Pons (tissue), 1 donor: ENCODE measurements at places on chromosomes 7 and 10.

- DNase-seq = no peak
Measured at GRCh38 chr7:7789551-7789988, 71.2 kb upstream of the RPA3 start.

DNA sequence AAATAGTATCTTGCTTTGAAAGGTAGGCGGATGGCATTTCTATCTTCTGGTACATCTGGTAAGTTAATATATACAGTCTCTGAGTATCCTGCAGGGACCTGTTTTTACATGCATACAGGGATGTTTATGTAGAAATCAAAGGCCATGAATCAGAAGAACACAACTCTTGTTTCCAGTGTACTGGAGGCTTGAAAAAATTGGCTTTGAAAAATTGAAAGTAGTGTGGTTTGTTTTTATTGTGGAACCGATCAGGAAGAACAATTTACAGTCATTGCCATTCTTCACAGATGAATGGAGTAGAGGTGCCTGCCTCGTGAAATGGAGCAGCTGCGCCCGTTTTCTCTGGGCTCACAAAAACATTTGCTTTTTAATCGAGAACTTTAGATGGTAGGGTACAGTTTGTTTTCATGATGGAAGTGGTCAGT lies 54.0 kb upstream of the RPA3 start:
- peak; percentile 45 for DNase-seq

DNA sequence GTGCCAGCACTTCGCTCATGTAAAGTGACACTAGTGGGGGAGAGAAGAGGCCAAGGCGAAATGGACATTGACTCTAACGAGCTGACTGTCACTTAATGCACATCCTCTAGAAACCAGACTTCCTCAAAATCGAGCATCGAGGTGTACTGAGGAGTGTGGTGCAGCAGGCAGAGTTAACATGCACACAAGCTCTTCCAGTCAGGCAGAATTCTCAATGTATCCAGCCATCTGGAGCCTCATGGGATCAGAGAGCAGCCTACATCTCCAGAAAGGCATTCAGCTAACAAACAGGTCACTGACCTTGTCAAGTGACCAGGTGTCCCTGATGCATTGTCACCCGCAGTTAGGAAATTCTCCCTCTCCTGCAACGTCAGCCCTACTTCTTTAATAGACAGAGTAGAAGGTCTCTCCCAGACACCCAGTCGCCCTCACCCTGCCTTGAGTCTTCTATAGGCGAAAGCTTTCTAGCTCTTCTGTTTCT lies 259.8 kb upstream of the AOAH start:
- no peak for DNase-seq

GRCh38 chr7:108402865-108403264 lies 53.4 kb downstream of the NRCAM start:
- DNase-seq = no peak

GRCh38 chr7:91835826-91836368 lies 44.6 kb downstream of the MTERF1 start:
- DNase-seq = no peak

- DNase-seq = no peak
Measured at GRCh38 chr10:62233356-62234076, 35.1 kb downstream of the RTKN2 start.

DNA sequence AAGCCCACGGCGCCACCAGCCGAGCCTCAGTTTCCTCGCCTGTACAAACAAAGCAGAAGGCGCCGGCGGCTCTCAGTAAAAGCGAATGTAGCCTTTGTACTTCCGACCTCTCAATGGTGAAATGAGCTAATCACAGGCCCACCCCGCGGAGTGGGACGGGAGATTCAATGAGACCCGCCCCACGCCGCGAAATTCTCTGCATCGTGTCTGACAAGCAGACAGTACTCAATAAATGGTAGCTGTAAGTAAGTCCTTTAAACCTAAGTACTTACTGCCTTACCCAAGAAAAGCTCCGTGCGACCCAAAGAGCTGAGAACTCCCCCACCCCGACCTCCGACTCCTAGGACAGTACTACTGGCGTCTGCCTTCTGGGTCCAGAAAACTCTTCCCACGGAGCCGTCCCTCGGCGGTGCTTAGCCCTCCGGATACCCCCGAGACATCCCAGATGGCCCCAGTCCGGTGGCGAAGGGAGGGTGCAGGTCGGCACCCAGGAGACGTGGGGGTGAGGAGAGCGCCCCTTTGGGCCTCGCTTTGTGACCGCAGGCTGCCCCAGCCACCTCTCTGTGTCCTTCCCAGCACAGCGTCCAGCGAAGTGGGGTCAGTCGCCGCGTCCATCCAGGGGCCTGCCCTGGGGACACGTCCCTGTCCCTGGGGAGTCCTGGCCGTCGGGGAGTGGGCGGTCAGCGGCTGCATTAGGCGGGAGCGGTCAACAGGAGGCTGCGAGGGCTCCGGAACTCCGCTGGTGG lies 972 bp upstream of the CXCL12 start:
- DNase-seq = no peak

DNA sequence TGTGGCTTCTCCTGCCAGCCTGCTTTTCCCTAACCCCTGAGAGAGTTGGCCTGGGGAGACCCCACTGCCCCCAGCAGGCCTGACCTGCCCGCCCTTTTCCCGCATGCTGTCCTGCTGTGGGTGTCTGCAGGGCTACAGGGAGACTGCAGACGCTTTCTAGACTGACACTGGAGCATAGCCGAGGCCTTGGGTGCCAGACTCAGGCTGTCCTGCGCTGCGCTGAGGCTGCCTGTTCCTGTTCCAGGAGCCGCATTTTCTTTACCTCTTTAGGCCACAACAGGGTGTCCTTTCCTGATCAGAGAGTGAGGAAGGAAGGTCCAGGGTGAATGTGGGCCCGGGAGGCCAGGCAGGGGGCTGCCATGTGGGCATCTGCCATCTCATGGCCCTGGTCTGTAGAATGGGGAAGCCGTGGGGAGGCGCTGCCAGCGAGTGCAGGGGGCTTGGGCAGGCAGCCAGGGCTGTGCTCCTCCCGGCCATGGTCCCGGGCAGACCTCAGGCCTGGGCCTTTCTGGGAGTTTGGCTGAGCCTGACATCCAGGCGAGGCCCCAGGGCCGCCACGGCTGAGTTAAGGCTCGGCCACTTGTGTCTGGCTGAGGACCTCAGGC lies 3.6 kb downstream of the PWWP2B start:
- no peak for DNase-seq

GRCh38 chr10:43121444-43121843 lies 16.8 kb upstream of the CSGALNACT2 start:
- DNase-seq = no peak

DNA sequence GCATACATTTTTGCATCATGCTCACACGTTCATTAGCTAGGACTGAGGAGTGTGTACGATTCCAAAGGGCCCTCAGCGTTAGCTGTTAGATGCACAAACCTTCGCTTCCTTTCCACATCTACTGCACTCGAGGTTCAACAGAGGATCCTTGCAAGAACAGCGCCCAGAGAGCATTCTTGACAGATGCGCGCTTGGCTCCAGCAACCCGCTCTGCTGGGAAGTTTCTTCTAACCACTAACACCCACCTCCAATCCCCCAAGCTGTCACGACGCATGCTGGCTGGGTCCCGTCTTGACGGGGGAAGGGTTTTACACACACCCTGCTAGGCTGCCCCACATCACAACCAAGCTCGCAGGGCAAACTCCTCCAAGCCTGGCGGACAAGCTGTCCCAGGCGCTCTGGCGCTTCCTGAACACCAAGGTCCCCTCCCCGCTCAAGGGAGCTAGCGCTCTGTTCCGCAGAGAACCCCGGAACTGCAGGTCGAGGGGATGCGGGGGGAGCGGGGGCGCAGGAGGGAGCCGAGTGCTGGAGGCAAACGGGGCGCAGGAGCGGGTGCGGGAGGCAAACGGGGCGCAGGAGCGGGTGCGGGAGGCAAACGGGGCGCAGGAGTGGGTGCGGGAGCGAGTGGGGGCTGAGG lies 653 bp upstream of the ADRB1 start:
- peak; percentile 53 for DNase-seq

DNA sequence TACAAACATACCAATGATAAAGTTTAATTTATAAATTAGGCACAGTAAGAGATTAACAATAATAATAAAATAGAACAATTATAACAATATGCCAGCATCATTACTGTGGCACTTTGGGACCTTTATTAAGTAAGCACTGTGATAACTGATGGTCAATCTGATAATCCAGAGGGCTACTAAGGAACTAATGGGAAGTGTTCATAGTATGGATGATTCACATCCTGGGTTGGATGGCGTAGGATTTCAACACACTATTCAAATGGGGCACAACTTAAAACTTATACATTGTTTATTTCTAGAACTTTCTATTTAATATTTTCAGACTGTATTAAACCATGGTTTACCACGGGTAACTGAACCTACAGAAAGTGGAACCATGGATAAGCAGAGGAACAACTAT lies 90.8 kb downstream of the KIF20B start:
- no peak for DNase-seq

DNA sequence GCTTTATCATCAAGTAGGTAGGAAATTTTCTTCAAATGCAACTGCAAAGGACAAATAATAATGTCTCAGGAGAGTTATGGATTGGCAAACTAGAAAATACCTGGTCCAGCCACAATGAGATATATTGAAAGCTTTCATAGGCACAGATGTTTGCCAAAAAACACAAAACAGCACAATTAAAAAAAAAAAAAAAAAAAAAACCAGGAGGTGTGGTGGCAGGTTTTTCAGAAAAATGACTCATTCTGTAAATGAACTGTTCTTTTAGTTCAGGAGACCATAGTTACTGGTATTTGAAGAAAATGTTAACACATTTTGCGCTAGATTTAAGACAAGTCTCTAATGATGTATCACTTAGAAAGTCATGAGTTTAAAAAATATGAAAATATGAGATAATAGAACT lies 55.0 kb upstream of the JCAD start:
- DNase-seq = no peak

DNA sequence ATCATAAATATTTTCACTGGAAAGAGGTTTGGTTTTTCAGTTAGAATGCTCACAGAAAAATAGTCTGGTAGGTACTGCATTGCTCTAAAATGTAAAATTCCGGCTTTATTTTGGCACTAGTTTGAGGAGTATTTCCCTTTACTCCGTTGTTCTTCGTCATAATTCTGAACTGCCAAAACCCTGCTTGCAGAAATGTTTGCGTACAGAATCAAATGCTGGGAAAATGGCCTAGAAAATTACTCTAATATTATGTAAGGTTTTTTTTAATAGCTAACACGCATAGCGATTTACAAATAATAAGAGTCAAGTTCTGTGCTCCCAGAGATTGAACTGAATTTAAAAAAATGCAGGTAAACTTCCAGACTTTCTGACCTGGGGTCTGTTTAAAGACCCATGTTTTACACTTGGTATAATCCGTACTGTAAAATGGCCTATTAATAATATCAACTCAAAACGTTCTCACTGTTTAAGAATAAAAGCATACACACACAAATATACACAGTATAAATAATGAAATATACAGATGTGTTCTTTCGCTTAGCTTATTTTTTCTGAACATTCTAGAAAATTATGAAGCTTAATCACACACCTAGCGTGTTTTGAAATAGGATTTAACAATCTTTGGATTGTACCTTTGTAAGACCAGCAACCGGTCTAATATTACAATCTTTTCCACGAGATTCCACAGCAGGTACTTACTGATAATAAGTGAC lies 23.5 kb upstream of the ANLN start:
- no peak for DNase-seq

DNA sequence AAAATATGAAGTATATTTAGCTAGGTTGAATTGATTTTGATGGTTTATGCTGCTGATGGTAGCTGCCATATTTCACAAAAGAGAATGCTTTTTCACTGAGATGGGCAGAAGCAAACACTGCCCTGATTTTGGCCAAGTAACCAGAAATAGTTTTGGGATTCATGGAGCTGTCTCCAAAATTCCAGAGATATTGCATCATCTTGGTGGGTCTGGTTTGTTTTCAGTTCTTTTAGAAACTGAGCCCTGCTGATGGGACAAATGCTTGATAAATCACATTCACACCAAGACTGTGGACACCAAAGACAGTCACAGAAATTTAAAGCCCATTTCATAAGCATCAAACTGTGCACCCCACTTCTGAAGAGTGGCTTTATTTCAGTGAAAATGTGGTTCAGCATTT lies 140.5 kb downstream of the BICC1 start:
- DNase-seq = no peak

DNA sequence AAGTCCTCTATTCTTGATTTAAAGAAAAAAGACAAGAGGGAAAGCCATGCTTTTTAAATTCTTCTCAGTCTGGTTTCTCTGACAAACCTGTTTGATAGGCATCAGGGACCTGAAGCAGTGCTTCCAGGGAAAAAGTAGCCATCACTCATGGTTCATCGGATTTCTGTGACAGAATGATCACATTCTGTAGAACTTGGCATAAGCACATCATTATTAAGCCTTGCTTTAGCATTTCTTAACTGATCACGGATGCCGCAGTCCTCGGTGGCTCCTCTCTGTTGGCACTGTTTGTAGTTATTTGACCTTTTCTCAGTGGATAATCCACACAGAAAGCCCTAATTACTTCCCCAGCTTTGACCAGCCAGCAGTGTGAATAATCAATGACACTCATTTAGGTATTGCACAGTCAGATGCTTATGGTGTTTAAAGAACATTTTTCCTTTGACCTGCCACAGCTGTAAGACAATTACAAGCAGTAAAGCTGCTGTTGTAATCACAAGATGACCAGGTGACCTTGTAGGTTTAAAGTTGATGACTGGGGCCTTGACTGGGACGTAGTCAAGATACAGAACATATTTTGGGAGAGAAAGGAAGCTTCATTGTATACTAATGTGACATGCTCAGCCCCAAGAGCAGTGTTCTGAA lies 64.4 kb upstream of the SKAP2 start:
- DNase-seq = no peak

DNA sequence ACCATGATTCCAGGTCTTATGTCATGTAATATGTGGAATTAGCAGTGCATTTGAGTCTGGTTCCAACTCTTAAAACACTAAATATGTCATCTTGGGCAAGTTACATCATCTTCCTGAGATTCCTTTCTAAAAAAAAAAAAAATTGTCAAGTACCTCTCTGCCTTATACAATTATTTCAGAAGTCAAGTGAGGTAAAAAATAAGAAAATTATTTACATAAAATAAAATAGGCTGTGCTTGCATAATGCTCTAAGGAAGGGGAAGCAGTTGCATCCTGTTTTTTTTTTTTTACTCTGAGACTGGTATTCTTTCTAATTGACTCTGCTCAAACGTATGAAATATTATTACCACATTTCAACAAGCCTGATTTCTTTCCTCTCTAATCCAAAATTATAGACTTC lies 55.1 kb upstream of the SEMA3A start:
- no peak for DNase-seq

DNA sequence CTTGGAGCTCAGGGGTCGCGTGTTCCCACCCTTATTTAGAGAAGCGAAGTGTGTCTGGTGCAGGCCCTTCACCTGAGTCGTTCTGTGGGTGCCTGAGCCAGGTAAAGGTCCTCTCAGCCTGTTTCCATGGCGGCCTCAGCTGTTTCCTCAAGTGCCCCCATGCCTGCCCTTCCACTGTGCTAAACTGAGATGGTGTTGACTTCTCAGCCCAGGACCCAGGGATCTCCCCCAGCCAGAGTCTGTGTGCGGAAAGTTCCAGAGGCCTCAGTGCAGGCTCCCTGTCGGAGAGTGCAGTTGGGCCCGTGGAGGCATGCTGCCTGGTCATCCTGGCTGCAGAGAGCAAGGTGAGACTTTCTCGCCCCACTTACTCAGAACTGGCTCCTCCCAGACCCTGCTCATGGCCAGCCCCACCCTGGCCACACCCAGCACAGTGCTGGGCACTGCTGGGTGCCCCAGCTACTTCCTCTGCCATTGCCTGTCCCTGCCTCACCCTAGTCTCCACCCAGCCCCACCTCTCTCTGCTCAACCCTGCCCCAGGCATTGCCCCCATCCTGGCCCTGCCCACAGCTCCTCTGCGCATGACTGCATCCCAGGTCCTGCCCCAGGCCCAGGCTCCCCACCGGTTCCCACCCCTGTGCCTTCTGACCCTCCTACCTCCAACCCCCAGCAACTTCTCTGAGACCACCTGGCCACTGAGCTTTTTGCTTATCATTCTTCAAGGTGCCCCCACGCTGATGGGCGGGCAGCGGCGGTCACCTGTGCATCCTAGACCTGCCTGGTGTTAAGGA lies 20.3 kb downstream of the NACAD start:
- DNase-seq = no peak
